ENCODE measurements at places on chromosomes 4 and X. TPM values are rescaled to one million over a fixed set of nuclear protein-coding genes. Genes with fewer than 3 reads are reported as not detected.

DNA sequence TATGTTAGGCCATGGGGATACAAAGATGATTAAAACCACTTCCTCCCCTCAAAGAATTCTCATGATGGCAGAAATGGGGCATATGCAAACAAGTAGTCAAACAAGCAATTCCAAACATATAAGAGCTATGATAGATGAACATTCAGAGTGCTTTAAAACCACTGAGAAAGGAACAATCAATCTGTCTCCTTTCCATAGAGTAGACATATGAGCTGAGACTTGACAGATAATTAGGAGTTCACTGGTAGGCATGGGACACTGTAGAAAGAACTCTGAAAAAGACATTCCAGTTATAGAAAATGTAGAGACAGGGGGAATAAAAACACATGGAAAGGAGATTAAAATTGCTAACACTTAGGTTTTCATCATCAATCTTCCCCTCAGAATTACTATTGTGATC is 372.8 kb downstream of the KLHL4 start:
- no peak for DNase-seq

GRCh38 chr4:77473509-77473908 is 132.1 kb upstream of the CXCL13 start:
- DNase-seq, result no peak

Gene SHISA3
- 0.96 TPM for total RNA-seq

Gene HEPH
- 8.1 TPM for total RNA-seq

DNA sequence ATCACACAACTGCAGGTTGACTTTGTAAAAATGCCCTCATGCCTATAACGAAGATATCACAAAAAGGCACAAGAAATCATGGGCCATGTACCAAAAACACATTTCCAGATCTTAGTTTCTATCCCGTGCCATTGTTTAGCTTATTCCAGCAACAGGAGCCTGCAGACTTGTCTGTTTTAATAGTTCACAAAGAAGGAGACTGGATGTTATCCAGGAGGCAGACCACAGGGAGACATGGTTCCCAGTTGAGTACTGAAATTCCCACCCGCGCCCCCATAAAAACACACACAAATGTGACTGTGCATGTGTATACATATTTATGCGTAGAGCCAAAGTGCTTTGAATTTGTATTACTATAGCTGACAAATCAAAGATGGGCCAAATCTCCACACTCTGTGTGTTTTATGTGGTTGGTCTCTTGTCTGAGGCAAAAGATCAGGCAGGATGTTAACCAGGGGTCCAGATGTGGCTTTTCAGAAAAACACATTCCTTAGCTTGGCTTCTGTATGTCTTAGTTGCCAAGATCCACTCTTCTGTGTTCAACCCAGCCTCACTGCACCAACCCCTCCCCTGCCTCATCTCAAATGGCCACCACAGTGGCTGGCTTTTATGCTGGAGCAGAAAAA is 469.2 kb upstream of the DIPK2B start:
- no peak for DNase-seq

- DNase-seq, result no peak
Observed at GRCh38 chr4:174069848-174070330, 213.6 kb downstream of the FBXO8 start.

- DNase-seq, result no peak
Observed at GRCh38 chrX:138745196-138745595, 33.7 kb upstream of the FGF13 start.

DNA sequence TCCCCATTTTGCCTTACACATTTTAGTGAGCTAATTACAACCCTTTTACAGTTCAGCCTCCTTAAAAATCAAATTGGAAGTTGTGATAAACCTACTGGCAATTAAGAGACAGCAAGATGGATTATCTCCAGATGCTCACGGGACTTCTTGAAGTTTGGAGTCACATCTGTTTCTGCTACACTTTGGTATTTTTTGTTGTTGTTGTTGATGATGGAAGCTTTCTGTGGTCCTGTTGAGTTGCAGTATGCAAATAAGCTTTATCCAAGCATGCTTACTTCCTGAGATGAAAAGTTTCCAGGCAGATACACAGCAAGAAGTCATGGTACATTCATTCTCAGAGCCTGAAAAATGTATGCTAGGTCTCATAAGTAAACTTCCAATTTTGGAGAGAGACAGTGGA is 670.0 kb upstream of the AMOT start:
- no peak for DNase-seq

Gene COMMD8
- 38.1 TPM for total RNA-seq

DNA sequence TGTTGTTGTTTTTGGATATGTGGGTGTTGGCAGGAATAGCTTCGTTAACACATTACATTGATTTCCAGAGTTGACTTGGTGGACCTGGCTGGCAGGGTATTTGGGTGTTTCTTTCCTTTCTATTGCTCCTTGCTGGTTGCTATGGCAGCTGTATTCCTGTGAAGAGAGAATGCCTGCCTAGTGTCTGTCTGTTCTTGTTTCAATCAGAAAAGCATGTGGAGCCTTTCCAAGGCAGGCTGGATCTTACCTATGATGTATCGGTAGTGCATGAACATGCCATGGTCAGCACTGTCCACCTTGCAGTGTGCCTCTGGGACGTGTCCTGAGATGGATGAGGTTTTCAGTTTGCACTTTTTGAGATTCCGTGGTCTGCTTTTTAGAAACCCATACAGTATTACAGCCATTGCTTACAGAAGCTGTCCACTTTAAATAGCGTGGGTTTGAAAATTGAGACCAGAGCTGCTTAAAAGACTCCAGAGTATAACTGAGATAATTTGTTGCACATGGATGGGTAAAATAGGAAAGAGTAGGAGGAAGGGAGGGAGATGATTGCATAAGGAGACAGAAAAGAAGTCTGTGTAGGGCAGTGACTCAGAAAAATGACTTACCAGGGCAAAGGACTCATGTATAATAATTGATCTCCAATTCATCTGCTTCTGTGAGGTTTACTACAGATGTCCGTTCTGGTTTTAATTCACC is 20.0 kb upstream of the AADAT start:
- DNase-seq, result no peak

GRCh38 chr4:86032476-86033022 is 327.3 kb downstream of the MAPK10 start:
- no peak for DNase-seq

- no peak for DNase-seq
Observed at GRCh38 chr4:12126474-12126873, 697.8 kb upstream of the HS3ST1 start.

Gene CXXC4
- total RNA-seq, result 0.50 TPM

Gene MAPK10
- total RNA-seq, result 1.6 TPM

Gene SRPX
- total RNA-seq, result 20.6 TPM

Gene XAGE2
- total RNA-seq, result not detected

Gene PHKA1
- total RNA-seq, result 6.4 TPM

DNA sequence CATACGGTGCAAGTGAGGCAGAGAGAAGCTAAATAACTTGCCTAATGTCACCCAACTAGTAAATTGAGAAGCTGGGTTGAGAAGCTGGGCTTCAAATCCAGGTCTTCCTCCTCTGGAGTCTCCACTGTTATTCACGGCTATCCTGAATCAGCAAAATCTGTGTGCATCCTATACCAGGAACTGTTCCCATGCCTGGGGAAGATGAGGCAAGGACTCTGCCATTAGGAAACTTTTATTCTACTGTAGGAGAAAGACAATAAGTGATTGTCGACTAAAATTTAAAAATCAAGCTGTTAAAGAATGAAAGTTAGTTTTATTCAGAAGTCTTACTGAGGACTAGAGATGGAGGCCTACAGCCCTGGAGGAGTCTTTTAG is 872 bp upstream of the TEC start:
- no peak for DNase-seq

GRCh38 chr4:119861731-119862130 is 204.9 kb downstream of the MAD2L1 start:
- no peak for DNase-seq

Gene ZMAT1
- 2.8 TPM for total RNA-seq

GRCh38 chr4:26987191-26987590 is 126.5 kb downstream of the STIM2 start:
- DNase-seq, result no peak

DNA sequence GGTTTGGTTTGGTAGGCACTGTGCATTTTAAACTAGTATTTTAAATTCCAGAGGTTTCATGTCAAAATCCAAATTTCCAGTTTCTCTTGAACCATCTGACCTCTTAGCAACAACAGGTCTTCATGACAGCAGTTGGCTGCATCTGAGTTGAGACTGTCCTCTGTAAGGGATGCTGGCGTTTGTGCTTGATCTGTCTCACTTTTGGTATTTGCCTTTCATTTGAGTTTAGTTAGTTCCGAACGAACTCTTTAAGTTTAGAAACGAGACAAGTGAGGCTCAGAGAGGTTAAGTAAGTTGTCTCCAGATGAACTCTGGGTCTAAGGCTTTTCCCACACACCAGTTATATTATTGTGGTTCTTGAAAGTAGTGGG is 29.1 kb downstream of the SPARCL1 start:
- no peak for DNase-seq

Gene F8
- total RNA-seq, result 3.3 TPM

- DNase-seq, result no peak
Observed at GRCh38 chr4:37188100-37188499, 56.4 kb upstream of the NWD2 start.

Gene TGIF2LX
- total RNA-seq, result not detected

Gene PPAT
- total RNA-seq, result 15.5 TPM

GRCh38 chr4:113587640-113588275 is 173.8 kb downstream of the CAMK2D start:
- no peak for DNase-seq

Gene GAGE12H
- total RNA-seq, result not detected

Gene LPAR4
- total RNA-seq, result 0.21 TPM

- no peak for DNase-seq
Observed at GRCh38 chr4:156559346-156559745, 412.3 kb downstream of the PDGFC start.

Gene IBSP
- not detected for total RNA-seq

Gene PAPSS1
- total RNA-seq, result 44.7 TPM

DNA sequence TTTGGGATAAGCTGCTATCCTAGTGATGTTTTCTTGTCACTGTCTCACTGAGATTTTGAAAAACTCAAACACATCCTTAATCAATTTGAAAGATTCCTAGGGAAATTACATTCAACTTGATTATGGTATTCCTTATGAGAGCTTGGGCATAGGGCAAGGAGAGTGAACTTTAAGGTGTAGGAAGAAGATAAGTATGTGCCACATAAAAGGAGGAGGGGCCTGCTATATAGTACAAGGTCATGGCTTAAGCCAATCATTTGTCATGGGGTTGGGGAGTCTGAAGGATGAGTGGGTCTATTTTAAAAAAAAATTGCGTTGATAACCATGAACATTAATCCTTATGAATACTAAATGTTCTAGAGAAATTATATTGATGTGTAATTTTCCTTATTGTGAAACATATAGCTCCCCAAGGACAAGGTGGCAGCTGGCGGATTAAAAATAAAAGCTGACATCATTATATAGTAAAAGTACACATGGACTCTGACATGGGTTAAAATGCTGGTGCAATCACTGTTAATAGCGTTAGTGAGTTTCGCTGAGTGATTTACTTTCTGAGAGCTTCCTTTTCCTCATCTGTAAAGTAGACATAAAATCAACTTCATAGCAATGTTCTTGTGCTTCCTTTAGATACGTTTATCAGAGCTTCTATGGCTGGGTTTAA is 17.4 kb downstream of the GALNT7 start:
- no peak for DNase-seq

Gene MYOZ2
- total RNA-seq, result not detected

Gene DMRTC1B
- total RNA-seq, result not detected

GRCh38 chr4:87108142-87108546 is 112.3 kb downstream of the KLHL8 start:
- DNase-seq, result peak; percentile 69
